Adrenal gland (tissue), 19 donors: ENCODE measurements at places on chromosomes 1 and 21. TPM values are rescaled to one million over a fixed set of nuclear protein-coding genes. Genes with fewer than 3 reads are reported as not detected.

DNA sequence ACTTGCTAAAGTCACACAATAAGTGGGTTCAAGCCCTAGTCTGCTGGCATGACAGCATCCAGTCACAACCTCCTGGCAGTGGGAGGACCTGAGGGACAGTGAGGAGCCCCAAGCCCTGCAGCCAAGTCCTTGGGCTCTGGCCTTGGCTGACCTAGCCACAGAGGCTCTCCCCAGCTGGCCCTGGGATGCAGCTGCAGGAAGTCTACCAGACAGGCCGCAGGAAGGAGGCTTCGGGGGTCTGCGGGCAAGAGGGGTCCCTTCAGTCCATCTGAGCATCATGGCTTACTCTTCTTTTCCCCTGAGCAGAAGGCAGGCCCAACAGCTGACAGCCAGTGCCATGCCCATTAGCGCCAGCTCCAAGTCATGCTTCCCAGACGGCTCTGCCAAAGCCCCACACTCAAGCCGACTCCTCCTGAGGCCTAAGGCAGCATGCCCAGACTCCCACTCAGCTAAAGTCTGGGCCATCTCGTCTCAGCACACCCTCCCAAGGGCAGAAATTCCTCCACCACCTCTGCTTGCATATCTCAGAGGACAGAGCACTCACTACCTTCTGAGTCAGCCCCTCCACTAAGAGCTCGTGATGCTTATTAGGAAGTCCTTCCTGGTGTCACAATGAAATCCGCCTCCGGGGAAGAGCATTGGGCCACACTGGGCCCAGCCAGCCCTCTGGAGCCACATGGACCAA lies 20.1 kb downstream of the SLC1A7 start:
- DNase-seq: no peak

- DNase-seq: no peak
Observed at GRCh38 chr1:17802164-17802563, 47.0 kb downstream of the ACTL8 start.

GRCh38 chr1:240496941-240497340 lies 115.0 kb downstream of the GREM2 start:
- no peak for DNase-seq

DNA sequence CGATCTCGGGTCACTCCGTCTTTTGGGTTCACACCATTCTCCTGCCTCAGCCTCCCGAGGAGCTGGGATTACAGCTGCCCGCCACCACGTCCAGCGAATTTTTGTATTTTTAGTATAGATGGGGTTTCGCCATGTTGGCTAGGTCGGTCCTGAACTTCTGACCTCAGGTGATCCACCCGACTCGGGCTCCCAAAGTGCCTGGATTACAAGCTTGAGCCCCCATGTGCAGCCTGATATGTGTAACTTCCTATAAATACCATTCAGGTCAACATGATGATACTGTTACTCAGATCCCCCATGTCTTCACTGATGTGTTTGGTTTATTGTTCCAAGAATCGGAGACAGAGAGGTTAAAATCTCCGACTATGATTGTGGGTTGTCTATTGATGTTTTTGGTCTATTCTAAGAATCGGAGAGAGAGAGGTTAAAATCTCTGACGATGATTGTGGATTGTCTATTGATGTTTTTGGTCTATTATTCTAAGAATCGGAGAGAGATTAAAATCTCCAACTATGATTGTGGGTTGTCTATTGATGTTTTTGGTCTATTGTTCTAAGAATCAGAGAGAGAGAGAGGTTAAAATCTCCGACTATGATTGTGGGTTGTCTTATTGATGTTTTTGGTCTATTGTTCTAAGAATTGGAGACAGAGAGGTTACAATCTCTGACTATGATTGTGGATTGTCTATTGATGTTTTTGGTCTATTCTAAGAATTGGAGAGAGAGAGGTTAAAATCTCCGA lies 17.0 kb downstream of the C1orf159 start:
- no peak for DNase-seq

DNA sequence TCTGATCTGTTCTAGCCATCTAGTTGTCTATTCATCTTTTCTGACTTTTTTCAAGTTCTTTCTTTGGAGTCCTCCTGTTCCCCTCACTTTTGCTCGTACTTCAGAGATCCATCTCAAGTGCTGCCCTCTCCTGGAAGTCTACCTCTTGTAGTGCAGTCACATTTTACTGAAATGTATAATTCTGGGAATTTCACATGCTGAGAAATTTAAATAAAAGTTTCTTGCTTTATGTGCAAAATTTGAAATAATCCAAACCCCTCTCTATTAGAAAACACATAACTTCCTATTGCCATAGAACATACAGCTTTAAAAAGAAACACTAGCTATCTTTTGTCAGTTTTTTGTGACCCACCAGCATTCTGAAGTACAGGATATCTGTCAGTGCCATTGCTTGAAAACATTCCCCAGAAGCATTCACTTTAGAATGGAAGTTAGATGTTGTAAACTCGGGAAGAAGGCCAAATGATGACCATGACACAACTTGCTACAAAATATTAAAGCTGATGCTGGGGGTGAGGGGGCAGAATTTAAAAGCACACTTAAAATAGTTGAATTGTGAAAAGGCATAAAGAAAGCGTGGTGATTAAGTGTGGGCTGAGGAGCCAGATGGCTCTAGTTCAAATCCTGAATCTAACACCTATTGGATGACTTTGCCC lies 22.0 kb downstream of the RLF start:
- no peak for DNase-seq

Gene COL11A1
- 61.9 TPM for total RNA-seq

Gene PCBP3
- 12.0 TPM for total RNA-seq
